Heart right ventricle (tissue), 16 donors: ENCODE measurements at places on chromosomes 13 and 19. TPM values are rescaled to one million over a fixed set of nuclear protein-coding genes. Genes with fewer than 3 reads are reported as not detected.

The GPR12 gene
- 0.15 TPM for total RNA-seq

The FAAP24 gene
- 0.77 TPM for total RNA-seq

The PCCA gene
- 66.0 TPM for total RNA-seq

The ZIK1 gene
- total RNA-seq = 3.1 TPM

The LACC1 gene
- 7.9 TPM for total RNA-seq

The PPP1R15A gene
- 60.1 TPM for total RNA-seq

The TMPRSS9 gene
- total RNA-seq = not detected

The CRYL1 gene
- 22.8 TPM for total RNA-seq

The NACC1 gene
- 35.6 TPM for total RNA-seq

The PROZ gene
- total RNA-seq = not detected

The SULT2B1 gene
- not detected for total RNA-seq

- no peak for DNase-seq
These were observed 222.4 kb downstream of the DACH1 start for GRCh38 chr13:71644579-71644978.

GRCh38 chr19:13784731-13785452 is 10.4 kb upstream of the ZSWIM4 start:
- DNase-seq = peak; percentile 72

- no peak for DNase-seq
These were observed 313.2 kb downstream of the SHISA2 start for GRCh38 chr13:25738342-25739196.

GRCh38 chr13:65946387-65946786 is 1283.7 kb downstream of the PCDH9 start:
- no peak for DNase-seq

- DNase-seq = no peak
These were observed 232.6 kb downstream of the UQCRFS1 start for GRCh38 chr19:28980236-28980868.

DNA sequence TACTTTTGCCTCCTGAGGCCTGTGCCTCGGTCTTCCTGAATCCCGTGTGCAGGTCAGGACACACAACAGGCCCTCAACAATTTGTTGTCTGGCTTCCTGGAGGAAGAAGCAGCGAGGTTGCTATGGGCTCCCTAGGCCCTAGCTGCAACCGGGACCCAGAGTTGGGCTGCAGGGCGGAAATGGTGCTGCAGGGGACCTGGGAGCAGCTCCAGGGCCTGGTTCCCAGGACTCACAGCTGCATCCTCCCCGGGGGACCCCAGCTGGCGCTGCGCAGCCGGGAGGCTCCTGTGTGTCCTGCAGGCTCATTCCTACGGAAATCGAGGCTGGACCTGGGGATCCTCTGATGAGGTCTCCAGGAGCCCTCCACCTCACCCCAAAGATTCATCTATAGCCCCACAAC is 999 bp upstream of the TNFAIP8L1 start:
- peak; percentile 70 for DNase-seq

DNA sequence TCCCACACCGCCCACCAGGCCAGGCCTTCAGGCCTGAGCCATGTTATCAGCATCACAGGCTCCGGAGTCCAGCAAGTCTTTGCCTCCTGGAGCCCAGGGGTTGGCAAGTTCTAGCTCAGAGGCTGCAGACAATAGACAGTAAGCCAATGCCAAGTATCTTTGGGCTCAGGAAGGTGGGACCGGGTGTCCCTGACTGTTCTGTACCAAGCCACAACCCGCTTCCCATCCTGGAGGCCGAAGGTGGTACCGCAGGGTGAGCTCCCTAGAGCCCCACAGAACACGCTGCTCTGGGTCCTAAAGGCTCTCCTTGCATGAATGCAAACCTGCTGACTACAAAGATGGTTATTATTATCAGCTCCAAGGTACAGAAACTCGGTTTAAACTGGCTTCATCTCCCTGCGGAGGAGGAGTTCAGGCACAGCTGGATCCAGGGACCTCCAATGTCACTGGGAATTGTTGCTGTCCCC is 5.5 kb upstream of the FSTL3 start:
- no peak for DNase-seq

DNA sequence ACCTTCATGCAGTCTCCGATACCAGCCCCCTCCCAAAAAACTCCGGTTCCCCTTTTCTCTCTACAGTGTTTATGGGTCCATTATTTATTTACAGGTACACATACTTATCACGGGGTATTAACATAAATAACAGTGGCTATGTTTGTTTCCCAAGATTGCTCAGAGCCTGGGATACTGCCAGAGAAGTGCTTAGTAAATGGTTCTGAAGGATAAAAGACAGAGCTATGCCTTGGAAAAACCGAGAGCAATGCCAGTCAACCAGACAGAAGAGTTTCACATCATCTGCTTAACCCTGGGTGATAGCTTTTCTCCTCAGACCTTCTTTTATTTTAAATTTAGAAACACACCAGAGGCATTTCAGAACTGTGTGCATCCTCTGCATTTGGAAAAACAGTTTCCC is 61.3 kb downstream of the NUFIP1 start:
- DNase-seq = no peak

- no peak for DNase-seq
These were observed 114.0 kb upstream of the OBI1 start for GRCh38 chr13:78772933-78773332.

DNA sequence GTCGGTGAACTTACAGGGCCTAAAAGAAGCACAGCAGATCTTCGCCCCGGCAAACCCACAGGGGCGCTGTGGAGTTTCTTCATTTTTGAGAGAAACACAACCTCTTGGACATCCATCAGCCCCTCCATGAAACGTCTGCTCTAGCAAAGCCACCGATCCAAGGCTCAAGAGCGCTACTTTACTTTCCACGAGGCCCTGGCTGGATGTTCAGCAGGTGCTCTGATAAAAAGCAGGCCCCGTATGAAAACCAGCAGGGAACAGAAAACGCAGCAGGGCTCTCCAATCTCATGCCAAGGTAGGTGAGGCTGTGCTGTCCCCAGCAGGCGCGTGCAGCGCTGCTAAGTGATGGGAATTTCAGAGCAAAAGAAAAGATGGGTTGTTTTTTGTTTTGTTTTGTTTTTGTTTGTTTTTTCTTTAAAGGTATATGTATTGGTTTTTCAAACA is 86.7 kb downstream of the IRS2 start:
- no peak for DNase-seq

- DNase-seq = peak; percentile 58
These were observed at the start of gene PALM for GRCh38 chr19:708154-709143. TSS of gene PALM (plus strand) at chr19:708935. CDS start at chr19:709147, 212 bp downstream.

DNA sequence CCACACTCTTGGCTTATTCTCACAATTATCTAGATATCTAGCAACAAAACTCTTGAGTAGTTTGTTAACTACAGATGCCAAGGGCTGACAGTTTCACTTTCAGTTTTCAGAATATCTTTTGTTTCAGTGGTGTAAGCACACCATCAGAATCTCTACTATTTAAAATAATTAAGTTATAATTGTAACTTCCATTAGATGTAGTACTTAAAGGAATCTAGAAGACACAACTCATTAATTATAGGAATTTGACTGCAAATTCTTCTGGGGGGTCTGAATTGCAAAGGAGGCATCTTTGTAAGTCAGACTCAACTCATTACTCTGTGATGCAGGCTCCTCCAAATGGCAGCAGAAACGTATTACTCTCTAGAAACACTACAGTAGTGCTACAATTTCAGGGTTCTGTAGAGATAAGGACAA is 44.9 kb upstream of the USPL1 start:
- DNase-seq = peak; percentile 42

DNA sequence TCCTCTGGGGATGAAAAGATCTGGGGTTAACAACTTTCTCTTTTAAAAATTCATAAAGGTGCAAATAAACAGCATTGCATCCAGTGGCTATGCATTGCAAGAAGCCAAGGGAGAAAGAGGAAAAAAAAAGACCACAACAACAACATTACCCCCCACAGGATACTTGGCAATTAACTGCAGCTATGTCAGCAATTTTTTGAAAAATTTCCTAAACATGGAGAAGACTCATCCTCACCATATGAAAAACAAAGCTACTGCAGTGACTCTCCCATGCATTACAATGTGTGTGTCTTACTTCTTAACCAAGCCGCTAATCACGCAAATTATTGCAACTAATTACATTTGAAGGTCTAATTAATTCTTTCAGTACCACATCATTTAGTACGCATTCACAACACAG is 309.8 kb upstream of the ZNF507 start:
- no peak for DNase-seq

DNA sequence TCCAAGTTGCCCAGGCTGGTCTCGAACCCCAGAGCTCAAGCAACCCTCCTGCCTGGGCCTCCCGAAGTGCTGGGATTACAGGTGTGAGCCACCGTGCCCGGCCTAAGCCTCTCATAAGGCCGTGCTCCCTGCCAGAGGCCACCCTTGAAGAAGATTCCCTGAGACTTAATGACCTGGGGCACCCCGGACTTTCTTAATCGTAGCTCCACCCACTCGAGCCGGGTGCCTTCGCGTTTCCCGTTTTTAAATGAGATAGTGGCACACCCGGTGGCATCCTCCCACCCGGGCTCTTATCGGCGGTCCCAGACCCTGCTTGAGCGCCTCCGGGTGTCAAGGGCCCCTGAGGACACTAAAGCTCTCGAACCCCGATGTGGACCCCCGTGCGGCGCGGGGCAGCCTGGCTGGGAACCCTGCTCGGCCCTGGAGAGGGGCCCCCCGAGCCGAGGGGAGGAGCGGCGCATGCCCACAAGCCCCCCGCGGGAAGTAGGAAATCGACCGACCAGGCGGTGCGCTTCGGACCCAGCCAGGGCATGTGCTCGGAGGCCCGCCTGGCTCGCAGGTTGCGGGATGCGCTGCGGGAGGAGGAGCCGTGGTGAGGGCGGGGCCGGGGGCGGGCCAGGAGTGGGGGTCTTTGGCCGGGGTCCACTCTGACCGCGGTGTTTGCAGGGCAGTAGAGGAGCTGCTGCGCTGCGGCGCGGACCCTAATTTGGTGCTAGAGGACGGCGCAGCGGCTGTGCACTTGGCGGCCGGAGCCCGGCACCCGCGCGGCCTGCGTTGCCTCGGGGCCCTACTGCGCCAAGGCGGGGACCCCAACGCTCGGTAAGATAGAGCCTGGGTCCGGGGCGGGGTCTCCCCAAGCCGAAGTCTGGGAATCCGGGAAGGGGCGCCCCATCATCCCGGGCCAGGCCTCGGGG is at the start of gene ANKLE1:
ANKLE1 (plus strand) TSS at position 511 of the 914 bp plus-strand sequence; CDS start at position 531, 20 bp downstream.
- peak; percentile 29 for DNase-seq

- no peak for DNase-seq
These were observed 337.7 kb downstream of the DNAJC15 start for GRCh38 chr13:43360892-43361610.

DNA sequence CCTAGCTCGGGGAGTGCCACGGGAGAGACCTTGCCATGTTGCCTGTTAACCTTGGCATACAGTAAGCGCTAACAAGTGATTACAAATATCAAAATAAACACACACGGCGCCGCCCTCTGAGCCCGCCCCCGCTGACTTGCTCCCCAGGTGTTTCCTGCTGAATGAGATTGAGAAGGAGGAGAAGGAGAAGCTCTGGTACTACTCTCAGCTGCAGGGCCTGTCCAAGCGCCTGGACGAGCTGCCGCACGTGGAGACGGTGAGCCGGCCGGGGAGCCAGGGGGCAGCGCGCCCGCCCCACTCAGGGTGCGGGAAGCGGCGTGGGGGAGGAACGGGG is 5.0 kb downstream of the APC2 start:
- no peak for DNase-seq

GRCh38 chr13:91154558-91155353 is 192.7 kb upstream of the MIR17HG start:
- no peak for DNase-seq

- no peak for DNase-seq
These were observed 32.8 kb upstream of the URI1 start for GRCh38 chr19:29908963-29909944.

- DNase-seq = no peak
These were observed 265.0 kb downstream of the RBM26 start for GRCh38 chr13:79141082-79141481.

DNA sequence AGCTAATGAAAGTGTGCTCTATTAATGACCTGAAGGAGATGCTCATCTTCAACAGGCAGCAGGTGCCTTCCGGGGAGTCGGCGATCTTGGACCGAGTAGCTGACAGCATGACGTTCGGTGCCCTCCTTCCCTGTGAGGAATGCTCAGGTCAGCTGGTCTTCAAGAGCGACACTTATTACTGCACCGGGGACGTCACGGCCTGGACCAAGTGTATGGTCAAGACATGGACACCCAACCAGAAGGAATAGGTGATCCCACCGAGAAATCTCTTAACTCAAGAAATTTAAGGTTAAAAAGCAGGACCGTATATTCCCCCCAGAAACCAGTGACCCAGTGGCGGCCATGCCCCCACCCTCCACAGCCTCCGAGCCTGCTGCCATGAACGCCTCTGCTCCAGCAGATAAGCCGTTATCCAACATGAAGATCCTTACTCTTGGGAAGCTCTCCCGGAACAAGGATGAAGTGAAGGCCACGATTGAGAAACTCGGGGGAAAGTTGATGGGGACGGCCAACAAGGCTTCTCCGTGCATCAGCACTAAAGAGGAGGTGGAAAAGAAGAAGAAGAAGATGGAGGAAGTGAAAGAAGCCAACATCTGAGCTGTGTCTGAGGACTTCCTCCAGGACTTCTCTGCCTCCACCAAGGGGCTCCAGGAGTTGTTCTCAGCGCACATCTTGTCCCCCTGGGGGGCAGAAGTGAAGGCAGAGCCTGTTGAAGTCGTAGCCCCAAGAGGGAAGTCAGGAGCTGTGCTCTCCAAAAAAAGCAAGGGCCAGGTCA is 22.8 kb upstream of the ANKRD10 start:
- no peak for DNase-seq

DNA sequence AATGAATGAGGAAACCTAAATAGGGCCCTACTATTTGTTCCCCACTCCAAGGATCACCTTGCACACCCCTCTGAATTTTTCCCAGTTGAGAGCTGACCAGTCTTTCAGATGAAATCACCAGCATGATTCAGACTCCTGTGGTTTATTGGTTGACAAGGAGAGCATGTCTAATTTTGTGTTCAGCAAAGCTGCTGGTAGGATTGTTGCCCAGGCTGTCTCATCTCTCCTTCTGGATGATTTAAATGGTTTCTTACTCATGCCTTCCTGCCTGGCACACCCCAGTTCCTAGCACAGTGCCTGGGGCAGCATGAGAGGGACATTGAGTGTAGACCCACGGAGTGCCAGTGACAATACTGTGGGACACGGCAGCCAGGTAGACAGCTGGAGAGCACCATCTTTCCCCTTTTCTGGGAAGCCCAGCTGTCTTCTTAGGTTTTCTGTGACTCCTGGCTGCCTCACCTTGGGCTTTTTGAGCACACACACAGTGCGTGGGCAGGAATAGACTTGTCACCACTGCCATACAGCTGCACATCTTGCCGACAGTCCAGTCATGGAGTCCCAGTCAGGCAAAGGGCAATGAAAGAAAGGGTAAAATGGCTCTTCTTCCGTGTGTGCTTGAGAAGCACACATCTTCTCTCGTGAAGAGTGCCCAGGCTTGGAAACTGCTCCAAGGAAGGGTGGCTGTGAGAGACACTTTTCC is 12.3 kb downstream of the FGF9 start:
- DNase-seq = no peak

GRCh38 chr13:73303851-73304250 is 245.0 kb downstream of the KLF5 start:
- no peak for DNase-seq
